NCI-H526 treated with DMSO at 0.1 percent for 48 hours (cell line): ENCODE measurements at places on chromosomes 5 and 9.

GRCh38 chr9:101569741-101570501, 24.8 kb downstream of the PPP3R2 start:
- DNase-seq: no peak

DNA sequence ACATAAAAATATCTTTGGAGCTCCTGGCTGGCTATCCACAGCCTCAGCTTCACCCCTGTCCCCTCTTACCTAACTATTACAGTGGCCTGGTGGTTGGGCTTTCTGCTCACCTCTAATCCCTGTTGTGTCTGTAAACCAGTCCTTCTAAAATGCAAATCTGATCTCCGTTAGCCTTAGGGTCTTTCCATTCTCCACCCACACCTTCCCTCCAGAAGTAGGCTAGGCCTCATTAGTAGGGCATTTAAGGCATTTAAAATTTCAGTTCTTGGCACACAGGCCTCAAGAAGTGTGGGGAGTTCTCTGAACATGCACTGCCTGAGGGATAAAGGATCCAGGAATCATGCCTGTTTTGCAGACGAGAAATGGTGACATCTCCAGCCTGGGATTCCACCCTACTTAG, 26.4 kb upstream of the STC2 start:
- DNase-seq: no peak

DNA sequence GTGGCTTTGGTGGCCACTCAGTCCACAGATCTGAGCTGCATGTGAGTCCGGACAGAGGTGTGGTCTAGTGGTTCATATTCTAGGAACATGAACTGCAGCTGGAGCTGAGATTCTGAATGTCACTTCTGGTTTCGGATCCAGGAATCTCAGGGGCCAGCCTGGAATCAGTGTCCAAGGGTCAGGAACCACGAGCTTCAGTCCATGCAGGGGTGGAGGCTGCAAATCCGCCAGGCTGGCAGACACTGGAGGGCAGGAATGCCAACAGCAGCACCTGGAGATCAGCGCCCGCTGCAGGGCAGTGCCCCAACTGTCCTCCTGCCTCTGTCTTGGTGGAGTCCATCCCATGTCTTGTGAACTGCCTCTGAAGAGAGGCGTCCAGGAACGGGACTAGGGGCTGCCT, 73.5 kb downstream of the CACNA1B start:
- DNase-seq: no peak

DNA sequence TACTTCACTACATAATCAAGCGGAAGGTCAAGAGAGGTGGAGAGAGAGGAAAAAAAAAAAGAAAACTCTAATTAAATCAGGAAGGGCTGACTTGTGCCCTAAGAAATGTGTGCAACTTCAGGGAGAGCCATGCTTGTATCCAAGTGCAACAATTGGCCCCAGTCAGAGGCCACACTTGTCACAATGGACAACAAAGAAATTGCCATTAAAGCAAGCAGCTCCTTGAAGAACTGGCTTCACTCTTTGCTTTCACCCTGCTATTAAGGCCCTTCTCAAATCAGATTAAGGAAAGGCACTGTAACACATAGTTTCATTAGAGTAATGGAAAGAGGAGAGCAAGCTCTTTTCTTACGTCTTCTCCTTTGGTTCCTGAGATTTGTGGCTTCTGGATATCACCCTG, 480.9 kb upstream of the WWC1 start:
- no peak for DNase-seq

- DNase-seq: no peak
Observed at GRCh38 chr5:157109744-157110143, 900 bp upstream of the HAVCR2 start.

DNA sequence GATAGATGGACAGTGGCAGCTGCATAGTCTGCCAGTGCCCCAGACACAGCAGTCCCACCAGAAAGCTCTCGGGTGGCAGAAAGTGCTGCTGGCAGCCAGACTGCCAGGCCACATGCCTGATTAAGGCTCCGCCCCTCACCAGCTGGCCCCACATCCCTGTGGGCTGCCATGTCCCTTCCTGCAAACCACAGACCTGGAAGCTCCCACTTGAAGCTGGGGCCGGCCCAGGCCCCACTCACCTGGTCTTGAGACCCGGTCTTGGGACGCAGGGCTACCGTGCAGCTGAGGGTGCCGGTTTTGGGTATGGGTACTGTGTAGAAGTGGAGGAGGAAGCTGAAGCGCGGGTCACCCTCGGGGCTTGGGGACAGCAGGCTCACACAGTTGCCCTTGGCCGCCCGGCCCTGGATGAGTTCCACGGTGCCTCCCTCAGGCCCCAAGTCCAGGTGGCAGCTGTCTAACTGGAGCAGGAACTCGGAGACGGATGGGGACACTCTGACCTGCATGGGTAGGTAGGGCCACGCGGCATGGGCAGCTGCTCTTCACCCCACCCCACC, 15.3 kb downstream of the FPGS start:
- DNase-seq: no peak

- no peak for DNase-seq
Observed at GRCh38 chr5:83570916-83571315, 99.4 kb downstream of the VCAN start.

GRCh38 chr5:179263391-179264052, 81.7 kb downstream of the ADAMTS2 start:
- no peak for DNase-seq
